Activated CD4-positive, alpha-beta T cell treated with anti-CD3 and anti-CD28 coated beads, Interleukin-10, Interleukin-2, amounts not matched to agents 100 ng/mL and 50 ng/mL, durations not matched to agents 16 hours and 8 hours (primary cell): ENCODE measurements at places on chromosomes 5 and 9.
A peak's percentile ranks its signal among the peaks of the same experiment; 100 is the strongest.

DNA sequence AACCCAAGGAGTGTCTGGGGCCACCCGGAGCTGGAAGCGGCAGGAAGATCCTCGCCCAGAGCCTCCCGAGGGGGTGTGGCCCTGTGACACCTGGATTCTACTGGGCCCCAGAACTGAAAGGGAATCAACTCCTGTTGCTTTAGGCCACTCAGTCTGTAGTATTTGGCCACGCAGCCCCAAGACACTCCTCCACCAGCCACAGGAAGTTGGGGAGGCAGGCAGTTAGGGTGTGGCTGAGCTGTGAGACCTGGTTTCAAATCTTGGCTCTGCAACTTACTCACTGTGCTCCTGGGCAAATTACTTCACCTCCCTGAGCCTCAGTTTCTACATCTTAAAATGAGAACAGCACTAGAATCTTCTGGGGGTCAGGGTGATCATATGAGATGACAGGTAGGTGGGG lies 119.8 kb upstream of the PPP1R26 start:
- peak; percentile 24 for DNase-seq

- DNase-seq: no peak
Observed at GRCh38 chr5:139402561-139403158, 1.2 kb downstream of the SPATA24 start.

DNA sequence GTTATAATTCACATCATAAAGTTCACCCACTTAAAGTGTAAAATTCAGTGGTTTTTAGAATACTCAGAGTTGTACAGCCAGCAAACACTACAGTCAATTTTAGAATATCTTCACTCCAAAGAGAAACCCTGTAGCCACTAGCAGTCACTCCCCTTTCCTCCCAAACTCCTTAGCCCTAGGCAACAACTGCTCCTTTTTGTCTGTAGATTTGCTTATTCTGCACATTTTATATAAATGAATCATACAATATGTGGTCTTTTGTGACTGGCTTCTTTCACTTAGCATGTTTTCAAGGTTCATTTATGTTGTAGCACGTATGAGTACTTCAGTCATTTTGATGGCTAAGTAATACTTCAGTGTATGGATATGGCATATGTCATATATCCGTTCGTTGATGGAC lies 38.7 kb downstream of the TGFBR1 start:
- no peak for DNase-seq

DNA sequence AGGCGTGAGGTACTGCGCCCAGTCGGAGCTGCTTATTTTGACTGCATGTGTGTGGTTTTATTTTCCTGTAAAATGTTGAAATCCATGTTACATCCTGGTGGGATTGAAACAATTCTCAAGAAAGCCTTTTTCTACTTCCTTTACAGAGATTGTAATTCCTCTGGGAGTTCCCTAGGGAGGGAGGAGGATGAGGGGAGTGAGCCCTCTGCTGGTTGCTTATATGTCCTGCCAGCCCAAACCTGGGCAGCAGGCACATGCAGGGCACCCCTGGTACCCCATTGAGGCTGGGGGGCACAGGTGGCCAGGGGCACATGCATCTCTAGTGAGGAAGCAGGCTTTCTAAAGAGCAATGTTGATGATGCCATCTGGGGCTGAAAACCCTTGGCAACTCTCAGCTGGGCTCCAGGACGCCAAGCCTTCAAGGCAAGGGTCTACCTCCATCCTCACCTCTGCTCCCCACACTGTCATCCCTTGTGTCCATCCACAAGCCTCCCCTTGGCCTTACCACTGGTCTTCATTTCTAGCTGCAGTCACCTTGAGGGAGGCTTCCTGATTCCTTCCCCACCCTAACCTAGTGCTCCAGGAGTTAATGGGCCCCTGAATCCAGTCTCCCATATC lies 84.7 kb upstream of the TNFSF8 start:
- DNase-seq: no peak

GRCh38 chr9:138013836-138014562 lies 136.4 kb downstream of the CACNA1B start:
- DNase-seq: no peak

DNA sequence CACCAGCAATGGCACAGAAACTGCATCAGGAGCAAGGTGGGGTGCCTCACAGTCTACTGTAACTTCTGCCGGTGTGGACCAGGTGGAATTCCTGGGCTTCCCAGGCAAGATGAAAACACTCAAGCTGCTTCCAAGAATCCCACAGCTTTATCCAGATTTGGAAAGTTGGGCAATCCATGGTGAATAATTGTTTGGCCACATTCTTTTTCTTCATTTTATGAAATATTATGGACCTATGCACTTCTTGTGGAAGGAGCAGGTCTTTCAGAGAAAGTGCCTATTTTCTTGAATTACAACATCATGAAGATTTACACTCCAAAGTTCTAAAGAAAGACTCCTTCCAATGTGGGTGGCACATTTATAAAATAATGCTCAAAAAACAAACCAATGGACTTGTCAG lies 503.6 kb downstream of the SEMA5A start:
- DNase-seq: no peak

- peak; percentile 47 for DNase-seq
Observed at GRCh38 chr5:159444441-159445082, 114.3 kb upstream of the IL12B start.

DNA sequence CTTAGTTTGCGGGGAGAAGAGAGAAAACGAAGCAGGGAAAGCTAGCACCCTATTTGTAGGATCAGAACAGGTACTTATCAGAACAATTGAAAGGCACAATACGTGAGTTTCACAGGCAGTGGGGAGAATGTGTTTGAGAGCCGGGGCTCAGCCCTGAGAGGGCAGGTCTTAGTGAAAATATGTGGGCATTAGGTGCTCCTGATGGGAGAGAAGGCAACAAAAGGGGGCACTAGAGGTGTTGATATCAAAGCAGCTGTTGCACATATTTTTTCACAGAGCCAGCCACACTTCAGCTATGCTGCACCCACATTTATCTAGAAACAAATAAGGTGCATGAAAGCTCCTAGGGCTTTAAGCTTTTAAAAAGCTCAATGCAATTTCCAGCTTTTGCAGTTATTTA lies 99.7 kb upstream of the MAN2A1 start:
- peak; percentile 2 for DNase-seq

DNA sequence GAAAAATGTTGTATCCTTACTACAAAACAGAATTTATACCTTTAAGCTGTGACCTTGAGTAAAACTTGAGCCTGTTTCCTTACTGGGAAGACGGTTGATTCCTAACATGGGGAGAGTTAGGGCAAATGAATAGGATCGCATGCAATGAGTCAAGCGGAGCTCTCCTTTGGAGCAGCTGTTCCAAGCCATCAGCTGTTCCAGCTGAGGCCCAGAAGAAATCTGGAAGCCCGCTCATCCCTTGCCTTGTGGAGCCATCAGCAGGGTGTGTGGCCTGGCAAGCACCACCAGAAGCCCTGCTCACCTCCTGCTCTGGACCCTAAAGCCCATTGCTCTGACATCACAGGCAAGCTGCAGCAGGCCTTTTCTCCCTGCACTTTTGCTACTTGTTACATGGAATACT lies 8.0 kb downstream of the KIAA1191 start:
- no peak for DNase-seq

DNA sequence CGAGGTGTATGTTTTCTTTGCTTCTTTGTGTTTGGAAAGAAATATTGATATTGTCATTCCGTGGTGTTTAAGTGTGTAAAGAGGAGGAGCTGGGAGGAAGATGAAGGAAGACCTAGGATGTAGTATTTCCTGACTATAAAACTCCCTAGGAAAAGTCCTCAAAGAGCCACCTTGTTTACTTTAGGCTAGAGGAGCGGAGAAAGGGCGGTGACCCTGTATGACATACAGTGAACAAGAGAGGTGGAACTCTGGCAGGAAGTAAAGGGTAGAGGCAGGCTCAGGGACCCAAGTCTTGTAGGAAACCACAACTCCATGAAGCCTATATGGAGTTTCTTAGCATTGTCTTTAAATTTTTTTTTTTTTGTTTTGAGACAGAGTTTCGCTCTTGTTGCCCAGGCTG lies 303.9 kb downstream of the DOCK8 start:
- no peak for DNase-seq

- no peak for DNase-seq
Observed at GRCh38 chr5:38250763-38251448, 7.5 kb upstream of the EGFLAM start.

- no peak for DNase-seq
Observed at GRCh38 chr5:109740966-109741365, 51.2 kb downstream of the MAN2A1 start.

DNA sequence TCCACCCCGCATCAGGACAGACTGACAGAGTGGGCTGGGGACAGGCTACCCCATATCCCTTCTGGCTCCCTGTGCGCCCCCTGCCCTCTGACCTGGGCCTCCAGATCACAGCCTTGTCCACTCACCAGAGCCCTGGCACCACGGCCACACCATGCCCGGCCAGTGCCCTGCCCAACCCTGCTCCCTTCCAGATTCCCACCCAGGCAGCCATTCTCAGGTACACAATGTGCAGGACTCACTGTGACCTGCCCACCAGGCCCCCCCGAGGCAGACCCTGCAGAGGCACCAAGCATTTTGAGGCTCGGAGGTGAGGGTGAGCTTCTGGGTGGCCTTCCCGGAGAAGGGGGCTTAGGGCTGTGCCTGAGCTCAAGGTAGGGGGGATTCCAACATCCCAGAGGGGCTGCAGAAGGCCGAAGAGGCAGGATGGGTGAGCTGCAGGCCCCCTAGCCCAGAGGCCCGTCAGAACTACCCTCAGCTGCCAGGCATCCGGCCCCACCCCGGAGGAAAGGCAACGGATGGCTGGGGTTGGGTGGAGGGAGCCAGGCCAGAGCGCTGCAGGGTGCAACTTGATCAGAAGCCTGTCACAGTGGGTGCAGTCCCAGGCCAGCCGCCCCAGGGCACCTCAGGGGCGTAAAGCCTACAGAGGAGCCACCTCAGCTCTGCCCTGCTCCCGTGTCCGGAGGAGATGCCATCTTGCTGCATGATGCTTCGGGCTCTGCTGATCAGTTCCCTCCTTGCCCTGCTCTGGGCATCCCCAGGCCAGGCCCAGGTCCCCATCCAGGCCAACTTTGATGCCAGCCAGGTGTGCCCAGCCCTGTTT lies at the start of gene LCNL1:
TSS of gene LCNL1 (plus strand) at position 762 of the 820 bp plus-strand sequence. CDS start 594 bp downstream, outside the sequence.
- no peak for DNase-seq

GRCh38 chr5:80466669-80467485 lies 21.0 kb upstream of the FAM151B start:
- DNase-seq: no peak

- no peak for DNase-seq
Observed at GRCh38 chr9:7103771-7104170, 346.0 kb downstream of the KDM4C start.

GRCh38 chr5:110545716-110546115 lies 180.8 kb downstream of the TMEM232 start:
- DNase-seq: no peak

DNA sequence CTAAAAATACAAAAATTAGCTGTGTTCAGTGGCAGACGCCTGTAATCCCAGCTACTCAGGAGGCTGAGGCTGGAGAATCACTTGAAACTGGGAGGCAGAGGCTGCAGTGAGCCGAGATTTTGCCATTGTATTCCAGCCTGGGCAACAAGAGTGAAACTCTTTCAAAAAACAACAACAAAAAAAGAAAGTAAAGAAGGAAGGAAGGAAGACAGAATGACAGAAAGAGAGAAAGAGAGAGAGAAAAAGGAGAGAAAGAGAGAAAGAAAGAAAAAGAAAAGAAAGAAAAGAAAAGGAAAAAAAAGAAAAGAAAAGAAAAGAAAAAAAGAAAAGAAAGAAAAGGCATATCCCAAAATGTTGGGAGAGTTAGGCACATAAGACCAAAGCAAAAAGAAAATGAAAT lies 278.6 kb downstream of the CDH18 start:
- no peak for DNase-seq

- DNase-seq: no peak
Observed at GRCh38 chr9:2419347-2419746, 202.2 kb upstream of the VLDLR start.

DNA sequence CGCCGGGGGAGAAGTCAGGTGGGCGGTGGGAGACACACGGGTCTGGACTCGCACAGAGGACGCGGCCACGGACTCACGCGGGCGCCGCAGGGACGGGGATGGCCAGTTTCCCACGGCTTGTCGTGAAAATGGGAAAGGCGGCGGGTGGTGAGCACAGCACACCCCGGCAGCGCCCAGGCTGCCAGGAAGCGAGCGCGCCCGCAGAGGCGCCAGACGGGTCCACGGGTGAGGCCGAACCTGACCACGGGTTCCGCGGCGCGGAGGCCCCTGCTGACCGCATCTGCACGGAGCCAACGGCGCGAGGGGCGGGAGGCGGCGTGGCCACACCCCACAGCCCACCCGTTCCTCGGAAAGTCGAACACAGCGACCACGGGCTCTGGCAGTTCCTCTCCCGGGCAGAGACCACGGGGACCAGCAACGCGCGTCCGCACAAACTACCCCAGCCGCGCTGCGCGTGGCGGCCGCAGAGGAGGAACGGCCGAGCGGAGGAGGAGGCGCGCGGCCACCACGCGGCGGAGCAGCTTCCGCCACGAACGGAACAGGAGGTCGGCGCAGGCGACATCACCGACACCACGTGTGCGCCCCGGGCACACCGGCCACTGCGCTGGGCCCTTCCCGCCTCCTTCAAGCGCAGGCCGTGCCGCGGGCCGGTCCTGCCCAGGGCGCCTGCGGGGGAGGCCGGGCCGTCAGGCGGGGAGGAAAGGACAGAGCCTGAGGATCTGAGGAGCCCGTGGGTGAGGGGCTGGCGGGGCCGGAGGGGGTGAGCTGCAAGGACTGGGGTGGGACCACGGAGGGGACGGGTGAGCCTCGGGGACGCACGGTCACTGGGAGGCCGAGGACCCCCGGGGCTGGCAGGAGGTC lies 5.6 kb downstream of the EXD3 start:
- DNase-seq: no peak

DNA sequence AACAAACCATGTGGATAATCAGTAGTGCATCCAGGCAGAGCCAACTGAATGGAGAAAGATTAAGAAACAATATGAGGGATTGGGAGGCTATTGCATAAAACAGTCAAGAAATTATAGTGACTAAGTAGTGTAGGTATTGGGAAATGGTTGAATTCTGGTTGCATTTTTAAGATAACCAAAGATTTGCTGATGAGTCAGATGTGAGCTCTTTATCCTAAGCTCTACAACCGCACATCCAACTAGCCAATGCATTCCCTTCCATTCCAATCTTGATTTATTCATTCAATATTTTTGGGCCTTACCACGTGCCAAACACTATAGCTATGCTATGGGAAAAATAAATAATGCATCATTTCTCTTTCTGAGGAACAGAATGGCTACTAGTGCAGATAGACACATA lies 524.5 kb upstream of the RGMB start:
- no peak for DNase-seq

DNA sequence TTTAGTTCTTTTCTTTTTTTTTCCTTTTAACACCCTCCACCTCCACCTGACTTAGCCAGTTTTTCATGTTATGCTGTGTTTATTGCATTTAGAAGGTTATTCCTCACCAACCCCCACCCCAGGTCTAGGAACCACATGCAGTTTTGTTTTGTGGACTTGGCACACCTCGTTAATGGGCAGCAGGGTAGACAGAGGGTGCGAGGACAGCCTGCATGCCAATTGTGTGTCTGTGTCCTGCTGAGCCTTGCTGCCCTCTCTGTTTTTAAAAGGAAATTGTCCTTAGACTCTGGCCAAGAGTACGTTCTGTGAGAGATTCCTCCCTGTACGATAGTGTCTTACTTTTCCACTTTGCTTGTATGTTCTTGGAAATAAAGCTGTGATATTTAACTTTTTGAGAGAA lies 13.9 kb downstream of the PIK3R1 start:
- no peak for DNase-seq

GRCh38 chr5:176776141-176776865 lies 34.1 kb upstream of the UNC5A start:
- no peak for DNase-seq

- no peak for DNase-seq
Observed at GRCh38 chr5:110134963-110135935, 445.5 kb downstream of the MAN2A1 start.

- no peak for DNase-seq
Observed at GRCh38 chr5:36897616-36898015, 21.0 kb downstream of the NIPBL start.

GRCh38 chr5:147234825-147235635 lies at the start of gene STK32A:
Gene STK32A (plus strand): TSS chr5:147235026. CDS start chr5:147239635, 4,609 bp downstream.
- no peak for DNase-seq
